Suprapubic skin (tissue), 4 donors: ENCODE measurements at places on chromosomes 2 and 18.

GRCh38 chr2:58973811-58974281 lies 732.7 kb upstream of the FANCL start:
- DNase-seq, result no peak

DNA sequence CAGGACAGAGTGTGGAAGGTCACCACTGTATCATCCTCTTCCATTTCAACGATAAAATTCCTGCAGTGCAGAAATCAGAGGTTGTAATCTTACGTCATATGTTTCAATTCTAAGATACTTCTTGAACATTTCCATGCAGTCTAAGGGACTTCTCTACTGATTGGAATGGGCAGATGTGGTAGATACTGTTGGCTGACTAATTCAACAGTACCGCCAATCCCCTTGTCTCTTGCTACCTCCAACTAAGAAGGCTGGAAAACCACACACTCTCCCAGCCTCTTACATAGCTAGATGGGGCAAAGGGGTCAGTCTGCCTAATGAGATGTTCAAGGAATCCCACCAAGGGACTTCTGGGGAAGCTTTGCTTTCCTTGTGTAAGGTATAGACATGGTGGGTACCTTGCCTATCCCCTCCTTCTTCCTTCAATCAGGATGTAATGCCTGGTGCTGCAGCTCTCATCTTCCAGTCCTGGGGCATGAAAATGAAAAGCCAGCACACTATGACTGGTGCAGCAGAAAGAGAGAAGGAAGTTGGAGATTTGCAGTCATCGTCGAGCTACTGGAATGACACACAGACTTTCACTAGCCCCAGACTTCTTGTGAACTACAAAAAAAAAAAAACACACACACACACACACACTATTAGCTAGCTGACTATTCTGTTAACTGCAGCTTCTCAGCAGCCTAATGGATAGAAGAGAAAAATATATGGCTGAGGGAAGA lies 84.1 kb downstream of the ALPK2 start:
- no peak for DNase-seq

GRCh38 chr2:179594268-179595112 lies 266.9 kb downstream of the ZNF385B start:
- DNase-seq, result no peak

DNA sequence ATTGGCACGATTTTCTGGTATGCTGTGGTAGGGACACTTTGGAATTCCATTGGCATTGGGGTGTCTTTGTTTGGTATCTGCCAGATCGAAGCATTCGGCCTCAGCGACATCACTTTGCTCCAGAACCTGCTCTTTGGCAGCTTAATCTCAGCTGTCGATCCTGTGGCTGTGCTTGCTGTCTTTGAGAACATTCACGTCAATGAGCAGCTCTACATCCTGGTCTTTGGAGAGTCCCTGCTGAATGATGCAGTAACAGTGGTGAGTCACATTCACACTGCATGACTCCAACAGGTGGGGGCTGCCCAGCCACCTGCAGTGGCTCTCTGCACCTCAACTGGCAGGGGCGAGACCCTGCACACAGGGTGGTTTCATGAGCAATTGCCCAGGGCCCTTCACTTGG lies 38.4 kb downstream of the SLC9A2 start:
- no peak for DNase-seq

- DNase-seq, result no peak
Observed at GRCh38 chr2:11239666-11240462, 84.6 kb downstream of the SLC66A3 start.

- peak; percentile 26 for DNase-seq
Observed at GRCh38 chr2:234955971-234956509, 4.2 kb downstream of the SH3BP4 start.

GRCh38 chr2:157893611-157894010 lies 17.5 kb upstream of the ACVR1 start:
- no peak for DNase-seq

GRCh38 chr2:195741191-195741590 lies 84.2 kb downstream of the SLC39A10 start:
- DNase-seq, result no peak

GRCh38 chr2:1730015-1730927 lies 14.0 kb downstream of the PXDN start:
- DNase-seq, result peak; percentile 53

- DNase-seq, result no peak
Observed at GRCh38 chr2:182298456-182298855, 128.4 kb downstream of the PDE1A start.

DNA sequence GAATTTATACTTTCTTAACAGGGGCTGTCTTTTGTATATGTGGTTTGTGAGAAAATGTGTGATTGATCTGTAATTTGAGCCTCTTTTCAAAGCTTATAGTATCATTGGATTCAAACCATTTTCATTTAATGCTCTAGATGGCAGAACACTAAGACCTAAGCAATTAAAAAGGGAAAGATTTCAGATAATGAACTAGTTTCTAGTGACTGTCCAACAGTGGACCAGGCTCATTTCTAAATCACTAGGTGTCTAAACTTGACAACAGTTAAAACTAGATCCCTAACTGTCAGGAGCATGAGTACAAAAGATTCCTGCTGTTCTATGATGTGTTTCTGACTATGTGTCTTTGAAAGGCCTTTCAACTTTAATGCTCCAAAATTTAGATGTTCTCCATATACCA lies 54.6 kb downstream of the ANKRD44 start:
- no peak for DNase-seq

DNA sequence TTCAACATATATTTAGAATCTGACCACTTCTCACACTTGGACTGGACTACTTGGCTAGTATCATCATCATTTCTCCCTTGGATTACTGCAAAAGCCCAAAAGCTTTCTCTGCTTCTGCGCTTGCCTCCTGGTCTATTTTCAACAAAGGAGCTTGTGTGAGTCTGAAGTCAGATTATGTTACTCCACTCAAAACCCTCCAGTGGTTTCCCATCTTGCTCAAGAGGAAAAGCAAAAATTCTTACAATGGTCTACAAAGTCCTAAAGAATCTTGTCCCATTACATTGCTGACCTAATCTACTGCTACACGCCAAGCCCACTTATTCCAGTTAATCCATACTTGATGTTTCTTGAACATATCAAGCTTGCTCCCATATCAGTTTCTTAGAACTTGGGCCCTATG lies 9.6 kb downstream of the PREPL start:
- DNase-seq, result no peak

GRCh38 chr18:10312326-10313015 lies 142.0 kb upstream of the APCDD1 start:
- no peak for DNase-seq

- DNase-seq, result no peak
Observed at GRCh38 chr2:235034265-235035118, 82.7 kb downstream of the SH3BP4 start.

GRCh38 chr2:210577263-210578071 lies 21.1 kb downstream of the CPS1 start:
- DNase-seq, result no peak

DNA sequence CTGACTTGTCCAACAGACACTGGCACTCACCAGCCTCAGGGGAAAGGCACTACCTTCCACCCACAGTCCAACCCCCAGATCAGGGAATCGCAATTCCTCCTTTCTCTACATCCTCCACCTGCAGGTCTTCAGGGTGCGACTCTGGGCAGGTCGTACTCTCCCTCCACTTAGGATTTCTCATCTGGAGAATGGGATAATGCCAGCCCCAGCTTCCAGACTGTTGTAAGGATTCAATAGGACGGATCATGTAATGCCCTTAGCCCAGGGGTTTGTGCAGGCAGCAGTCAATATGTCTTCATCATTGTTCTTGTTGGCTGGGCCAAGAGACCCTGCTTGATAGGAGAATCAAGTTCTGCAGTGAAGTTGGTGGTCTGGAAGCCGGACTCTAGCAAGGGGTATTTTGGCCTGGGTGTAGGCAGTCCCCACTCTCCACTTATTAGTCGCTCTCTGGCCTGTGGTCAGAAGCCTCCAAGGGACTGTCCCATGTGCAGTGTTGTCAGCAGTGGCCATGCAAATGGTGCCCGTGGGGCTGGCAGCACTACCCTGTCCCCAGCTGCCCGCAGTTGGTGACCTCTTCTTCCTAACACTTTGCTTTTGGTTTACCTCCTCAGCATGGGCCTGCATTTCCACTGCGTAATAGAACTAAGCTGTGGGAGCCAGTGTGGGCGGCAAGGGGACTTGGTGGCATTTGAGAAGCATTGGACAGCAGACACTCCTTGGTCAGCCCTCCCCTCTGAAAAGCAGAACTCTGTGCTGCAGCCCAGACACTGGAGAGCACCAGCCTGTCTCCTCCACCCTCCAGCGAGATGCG lies 172.4 kb upstream of the HS6ST1 start:
- DNase-seq, result peak; percentile 63

- DNase-seq, result no peak
Observed at GRCh38 chr2:142741764-142742269, 135.6 kb upstream of the KYNU start.

DNA sequence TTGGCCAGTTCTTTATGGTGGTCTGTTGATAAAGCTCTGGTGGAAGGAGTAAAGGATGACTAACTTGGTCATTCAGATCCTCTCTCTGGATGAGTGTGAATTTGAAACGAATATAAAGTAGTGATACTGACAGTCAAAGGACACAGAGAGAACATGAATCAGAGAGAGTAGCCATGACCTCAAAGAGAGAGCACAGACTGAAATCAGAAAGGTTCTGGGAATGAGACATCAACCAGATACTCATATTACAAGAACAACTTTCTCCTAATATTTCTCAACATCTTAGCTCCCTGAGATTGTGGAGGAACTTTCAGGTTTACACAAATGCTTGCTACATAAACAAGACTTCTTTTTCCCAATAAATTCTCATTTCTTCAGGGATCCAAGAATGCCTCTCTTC lies 849.1 kb upstream of the CHAC2 start:
- no peak for DNase-seq

GRCh38 chr18:12863687-12864216 lies 20.3 kb downstream of the PTPN2 start:
- no peak for DNase-seq

GRCh38 chr18:8980496-8980895 lies 122.0 kb upstream of the NDUFV2 start:
- no peak for DNase-seq

- no peak for DNase-seq
Observed at GRCh38 chr2:30293303-30293921, 62.1 kb downstream of the LBH start.

DNA sequence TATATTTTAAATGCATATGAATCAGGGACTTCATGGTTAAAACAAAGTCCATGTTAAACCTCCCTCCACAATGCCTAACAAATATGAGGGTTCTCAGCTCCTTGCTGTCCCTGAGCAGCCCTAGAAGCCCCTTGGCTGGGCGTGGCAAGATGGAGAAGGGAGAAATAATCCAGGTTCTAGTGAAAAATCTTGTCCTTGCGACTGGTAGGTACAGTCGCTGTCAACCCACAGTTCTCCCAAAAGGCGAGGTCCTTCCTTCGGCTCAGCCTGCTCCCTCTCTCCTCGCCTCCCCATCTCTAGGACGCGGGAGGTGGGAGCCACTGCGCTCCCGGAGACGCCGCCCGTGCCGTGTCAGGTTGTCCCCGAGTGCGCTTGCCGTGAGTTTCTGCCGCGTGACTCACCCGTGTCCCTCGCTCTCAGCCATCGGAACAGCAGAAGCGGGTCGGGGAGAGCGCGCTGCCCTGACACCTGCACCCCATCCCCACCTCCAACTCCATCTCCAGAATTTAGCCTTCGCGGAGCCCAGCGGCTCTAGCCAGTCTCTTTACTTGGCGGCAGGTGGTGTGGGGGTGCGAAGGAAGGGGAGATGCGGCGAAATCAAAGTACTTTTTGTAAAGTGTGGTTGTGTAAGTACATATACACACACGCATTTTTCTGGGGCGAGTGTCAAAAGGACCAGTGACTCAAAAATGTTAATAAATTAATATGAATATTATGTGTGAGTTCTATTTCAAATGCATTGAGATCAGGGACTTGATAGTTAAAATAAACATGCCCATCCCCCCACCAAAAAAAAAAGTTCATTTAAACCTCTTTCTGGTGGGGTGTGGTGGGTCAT lies 65.1 kb upstream of the TMEM17 start:
- DNase-seq, result no peak

DNA sequence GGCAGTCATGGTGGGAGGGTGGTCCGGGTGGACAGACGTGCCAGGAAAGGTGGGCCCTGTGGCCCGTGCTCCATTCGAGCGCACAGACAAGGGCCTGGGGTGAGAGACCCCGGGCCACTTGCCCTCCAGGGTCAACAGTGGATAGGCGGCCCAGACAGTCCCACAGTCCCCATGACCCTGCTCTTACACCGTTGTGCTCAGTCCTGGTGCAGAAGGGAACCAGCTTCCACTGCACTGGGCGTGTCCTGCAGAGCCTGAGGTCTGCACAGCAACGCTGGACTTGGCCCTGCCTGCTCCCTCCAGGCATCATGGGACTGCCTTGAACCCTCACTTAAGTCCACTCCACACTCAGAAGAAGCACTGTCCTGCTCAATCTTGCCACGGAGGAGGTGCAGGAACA lies 52.0 kb downstream of the PXDN start:
- DNase-seq, result peak; percentile 38

GRCh38 chr2:29082804-29083495 lies 8.6 kb upstream of the PCARE start:
- DNase-seq, result no peak

DNA sequence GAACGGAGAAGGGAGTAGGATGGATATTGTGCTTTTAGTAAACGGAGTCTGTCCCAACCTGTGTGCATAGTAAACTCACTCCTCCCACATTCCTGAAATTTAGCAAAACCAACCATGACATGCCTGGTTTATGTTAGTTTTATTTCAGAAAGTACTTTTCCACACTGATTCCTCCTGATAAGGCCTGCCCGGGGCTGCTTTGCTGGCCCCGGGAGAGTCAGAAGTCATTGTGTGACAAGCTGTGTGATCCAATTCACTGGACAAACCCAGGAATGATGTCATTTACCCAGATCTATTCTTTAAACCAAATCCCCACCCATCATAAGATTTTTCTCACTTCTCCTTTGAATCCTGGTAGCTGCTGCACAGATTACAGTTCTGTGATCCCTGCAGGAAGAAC lies 109.0 kb downstream of the SETBP1 start:
- DNase-seq, result no peak

DNA sequence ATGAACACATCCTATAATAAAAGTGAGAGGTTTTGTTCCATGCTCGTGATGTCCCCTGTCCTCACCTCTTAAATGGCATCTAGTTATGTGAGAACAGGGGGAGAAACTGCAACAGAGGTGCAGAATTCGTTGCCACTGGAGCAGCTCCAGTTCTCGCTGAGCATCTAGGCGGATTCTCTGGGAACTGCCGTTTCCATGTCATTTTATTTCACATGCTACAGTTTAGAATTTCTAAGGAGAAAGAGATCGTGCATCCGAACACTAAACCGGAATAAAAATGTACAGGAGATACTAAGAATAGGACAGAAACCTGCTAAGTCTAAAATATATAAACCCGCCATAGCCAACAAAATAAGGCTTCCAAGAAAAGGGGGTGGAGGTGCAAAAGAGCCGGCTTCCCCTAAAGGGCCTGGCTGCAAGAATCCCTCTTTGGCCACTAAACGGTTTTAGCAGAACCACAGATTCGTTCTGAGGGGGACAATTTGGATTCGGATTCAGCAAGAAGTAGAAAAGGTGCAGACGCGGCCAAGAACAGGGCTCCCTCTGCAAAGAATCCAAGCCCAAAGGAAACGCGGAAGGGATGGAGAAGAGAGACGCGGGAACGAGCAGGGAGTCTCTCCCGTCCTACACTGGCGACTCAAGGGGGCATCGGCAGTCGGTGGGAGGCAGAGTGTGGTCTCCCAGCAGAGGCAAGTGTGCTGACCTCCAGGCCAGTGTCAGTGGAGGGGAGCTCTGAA lies 1.3 kb downstream of the TMEM163 start:
- no peak for DNase-seq

- DNase-seq, result no peak
Observed at GRCh38 chr2:235730115-235730514, 236.3 kb downstream of the AGAP1 start.

GRCh38 chr18:79211844-79212243 lies 142.7 kb downstream of the ATP9B start:
- no peak for DNase-seq

GRCh38 chr2:208415255-208415654 lies 8.7 kb downstream of the PTH2R start:
- no peak for DNase-seq
